ENCODE measurements at places on chromosomes 7 and 10.

- DNase-seq, result no peak
Observed at GRCh38 chr10:79196470-79197461, 128.0 kb downstream of the ZMIZ1 start.

GRCh38 chr10:75681334-75681733 is 249.9 kb downstream of the LRMDA start:
- DNase-seq, result no peak

GRCh38 chr10:60760711-60761210 is 17.5 kb upstream of the CDK1 start:
- DNase-seq, result no peak

- DNase-seq, result no peak
Observed at GRCh38 chr7:89771003-89771636, 383.1 kb upstream of the STEAP1 start.

GRCh38 chr7:51647931-51648351 is 331.3 kb upstream of the COBL start:
- DNase-seq, result no peak

DNA sequence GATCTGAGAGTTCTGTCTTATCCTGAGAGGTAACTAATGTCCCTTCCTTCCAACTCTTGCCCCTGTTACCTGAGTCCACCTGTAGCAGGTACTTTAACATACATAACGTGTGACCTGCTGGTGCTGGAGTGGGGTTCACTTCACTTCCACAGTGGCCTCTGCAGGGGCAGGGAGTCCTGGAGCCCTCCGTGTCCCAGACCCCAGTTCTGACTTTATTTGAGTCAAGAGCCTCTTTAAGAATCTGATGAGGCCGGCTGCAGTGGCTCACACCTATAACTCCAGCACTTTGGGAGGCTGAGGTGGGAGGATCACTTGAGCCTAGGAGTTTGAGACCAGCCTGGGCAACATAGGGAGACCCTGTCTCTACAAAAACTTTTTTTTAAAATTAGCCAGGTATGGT is 117.0 kb upstream of the RET start:
- no peak for DNase-seq

- DNase-seq, result no peak
Observed at GRCh38 chr10:43138757-43139241, 554 bp downstream of the CSGALNACT2 start.

DNA sequence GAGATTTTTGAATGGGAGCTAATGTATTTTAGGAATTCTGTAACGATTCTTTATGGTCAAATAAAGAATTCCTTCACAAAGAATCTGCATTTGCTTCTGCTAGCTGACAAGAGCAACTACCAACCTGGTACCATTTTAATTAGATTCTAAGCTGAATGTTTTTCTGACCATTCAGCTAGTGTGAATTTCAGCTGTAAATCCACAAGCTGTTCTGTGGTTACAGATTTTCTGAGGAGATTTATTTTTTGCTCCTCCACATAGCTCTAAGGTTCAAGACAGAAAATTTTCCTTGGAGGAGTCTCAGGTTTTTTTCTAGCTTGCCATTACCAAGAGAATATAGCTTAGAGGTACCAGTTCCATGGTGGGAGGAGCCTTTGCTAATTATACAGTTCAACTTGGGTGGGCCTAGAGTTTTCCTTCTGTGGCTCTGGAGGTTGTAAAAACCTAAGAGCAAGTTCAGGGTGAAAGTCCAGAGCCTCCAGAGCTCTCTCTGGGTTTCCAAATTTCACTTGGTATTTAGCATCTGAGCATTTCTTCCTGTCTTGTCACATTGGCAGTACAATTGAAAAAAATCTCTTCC is 120.1 kb downstream of the JAZF1 start:
- DNase-seq, result no peak
